Iris pigment epithelial cell (primary cell): ENCODE measurements at places on chromosomes 2 and 18.

GRCh38 chr18:50427896-50428295, 53.0 kb downstream of the SKA1 start:
- DNase-seq = no peak

GRCh38 chr2:207073801-207074678, 91.7 kb downstream of the KLF7 start:
- no peak for DNase-seq

DNA sequence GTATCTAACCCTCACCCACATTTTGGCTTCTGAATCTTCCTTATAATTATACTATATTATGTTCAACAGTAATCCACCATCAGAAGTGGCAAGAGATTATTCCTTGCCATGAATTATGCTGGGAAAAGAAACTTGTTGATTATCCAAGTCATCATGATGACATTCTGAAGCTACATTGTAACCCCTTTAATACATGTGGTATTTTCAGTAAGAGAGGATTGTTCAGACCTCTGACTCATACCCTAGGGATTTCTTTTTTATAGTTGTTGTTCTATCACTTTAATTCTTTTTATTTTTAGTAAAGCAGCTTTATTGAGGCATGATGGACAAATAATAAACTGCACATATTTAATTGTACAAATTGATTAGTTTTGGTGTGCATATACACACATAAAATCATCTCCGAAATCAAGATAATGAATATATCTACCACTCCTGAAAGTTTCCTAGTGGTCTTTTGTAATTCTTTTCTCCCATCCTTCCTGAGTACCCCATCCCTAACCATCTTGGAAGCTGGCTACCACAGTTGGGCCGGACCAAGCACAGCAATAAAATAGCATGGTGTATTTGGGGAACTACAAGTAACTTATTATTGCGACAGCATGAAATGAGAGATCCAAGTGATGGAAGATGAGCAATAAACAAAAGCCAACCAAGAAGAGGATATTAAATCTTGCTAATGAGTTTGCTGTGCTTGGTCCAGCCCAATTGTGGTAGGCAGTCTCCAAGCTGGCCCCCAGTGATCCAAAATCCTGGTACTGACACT, 159.9 kb downstream of the BARD1 start:
- DNase-seq = peak; percentile 67

DNA sequence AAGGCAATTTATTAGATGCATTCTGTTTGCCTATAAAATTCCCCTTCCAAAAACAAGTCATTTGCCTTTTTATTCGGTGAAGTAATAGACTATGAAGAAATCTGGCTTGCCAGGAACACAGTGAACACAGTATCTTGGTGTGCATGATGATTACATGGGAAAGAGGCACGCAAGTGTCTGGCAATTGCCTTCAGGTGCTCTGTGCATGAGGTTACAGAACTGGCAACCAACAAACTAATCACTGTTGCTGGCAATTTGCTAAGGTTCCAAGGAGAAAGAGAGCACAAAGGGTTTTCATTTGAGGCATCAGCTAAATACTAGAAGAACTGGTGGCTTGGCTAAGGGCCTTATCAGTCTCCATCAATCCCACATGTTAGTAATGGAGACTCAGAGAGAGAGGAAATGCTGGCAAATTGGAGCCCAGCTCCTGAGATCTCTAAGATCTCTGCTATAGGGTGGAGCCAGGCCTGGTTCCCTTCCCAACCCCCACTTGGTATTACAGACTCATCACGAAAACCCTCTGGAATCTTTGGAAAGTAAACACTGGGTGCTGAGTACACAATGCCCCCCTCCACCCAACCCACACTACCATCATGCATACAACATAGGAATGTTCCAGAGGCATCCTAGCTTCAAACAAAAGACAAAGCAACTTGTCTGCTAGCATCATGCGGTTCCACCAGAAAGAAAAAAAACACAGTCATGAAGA, 10.4 kb downstream of the RNF152 start:
- peak; percentile 71 for DNase-seq

GRCh38 chr2:8456151-8457091, 225.4 kb upstream of the ID2 start:
- no peak for DNase-seq

DNA sequence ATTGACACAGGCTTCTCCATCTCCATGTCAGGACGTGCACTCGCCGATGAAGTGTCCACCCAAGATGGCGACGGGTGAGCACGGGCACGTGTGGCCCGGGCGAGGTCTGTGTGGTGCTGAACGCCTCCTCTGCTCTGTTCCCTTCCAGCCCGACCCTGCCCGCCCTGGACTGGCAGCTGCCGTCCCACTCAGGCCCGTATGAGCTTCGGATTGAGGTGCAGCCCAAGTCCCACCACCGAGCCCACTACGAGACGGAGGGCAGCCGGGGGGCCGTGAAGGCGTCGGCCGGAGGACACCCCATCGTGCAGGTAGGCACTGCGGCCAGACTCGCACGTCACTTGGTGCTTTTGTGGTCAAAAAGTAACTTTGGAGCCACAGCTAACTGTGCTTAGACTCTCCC, 37.7 kb downstream of the NFATC1 start:
- no peak for DNase-seq

GRCh38 chr18:40407909-40408308, 1547.1 kb upstream of the PIK3C3 start:
- peak; percentile 18 for DNase-seq

- peak; percentile 76 for DNase-seq
Measured at GRCh38 chr2:174614261-174614660, 16.7 kb upstream of the WIPF1 start.

DNA sequence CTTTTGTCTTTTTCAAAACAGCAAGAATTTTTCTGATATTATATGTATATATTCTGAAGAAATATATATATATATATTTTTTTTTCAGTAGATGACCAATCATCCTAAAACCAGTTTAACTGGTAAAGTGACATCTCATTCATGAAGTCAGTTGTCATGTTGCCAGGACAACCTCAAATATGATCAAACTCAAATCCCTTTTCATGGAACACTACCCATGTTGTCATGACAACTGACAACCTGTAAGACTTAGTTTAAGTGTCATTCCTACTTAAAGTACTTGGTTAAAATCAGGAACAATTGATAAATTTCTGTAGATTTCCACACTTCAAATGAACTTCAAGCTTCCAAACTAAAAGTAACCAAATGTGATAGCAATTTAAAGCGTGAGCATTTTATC, 101.8 kb upstream of the ERBB4 start:
- no peak for DNase-seq

DNA sequence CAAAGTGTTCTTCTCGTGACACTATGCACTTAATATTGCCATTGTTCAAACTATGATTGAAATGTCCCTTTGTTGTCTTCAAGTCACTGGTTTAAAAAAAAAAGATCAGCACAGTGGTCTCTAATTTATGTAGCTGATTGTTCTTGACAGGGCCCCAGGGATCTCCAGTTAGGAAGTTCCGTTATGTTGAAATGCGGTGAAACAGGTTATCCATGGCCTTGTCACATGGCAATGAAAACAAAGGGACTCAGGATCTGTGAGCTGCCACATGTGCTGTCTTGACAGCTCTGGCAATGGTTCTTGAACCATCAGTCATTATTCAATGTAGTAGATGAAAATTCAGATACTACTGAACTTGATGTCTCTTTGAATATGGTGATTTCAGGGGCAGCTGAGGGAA, 147.4 kb downstream of the SETBP1 start:
- no peak for DNase-seq

GRCh38 chr18:11260961-11261461, 111.6 kb upstream of the PIEZO2 start:
- no peak for DNase-seq

DNA sequence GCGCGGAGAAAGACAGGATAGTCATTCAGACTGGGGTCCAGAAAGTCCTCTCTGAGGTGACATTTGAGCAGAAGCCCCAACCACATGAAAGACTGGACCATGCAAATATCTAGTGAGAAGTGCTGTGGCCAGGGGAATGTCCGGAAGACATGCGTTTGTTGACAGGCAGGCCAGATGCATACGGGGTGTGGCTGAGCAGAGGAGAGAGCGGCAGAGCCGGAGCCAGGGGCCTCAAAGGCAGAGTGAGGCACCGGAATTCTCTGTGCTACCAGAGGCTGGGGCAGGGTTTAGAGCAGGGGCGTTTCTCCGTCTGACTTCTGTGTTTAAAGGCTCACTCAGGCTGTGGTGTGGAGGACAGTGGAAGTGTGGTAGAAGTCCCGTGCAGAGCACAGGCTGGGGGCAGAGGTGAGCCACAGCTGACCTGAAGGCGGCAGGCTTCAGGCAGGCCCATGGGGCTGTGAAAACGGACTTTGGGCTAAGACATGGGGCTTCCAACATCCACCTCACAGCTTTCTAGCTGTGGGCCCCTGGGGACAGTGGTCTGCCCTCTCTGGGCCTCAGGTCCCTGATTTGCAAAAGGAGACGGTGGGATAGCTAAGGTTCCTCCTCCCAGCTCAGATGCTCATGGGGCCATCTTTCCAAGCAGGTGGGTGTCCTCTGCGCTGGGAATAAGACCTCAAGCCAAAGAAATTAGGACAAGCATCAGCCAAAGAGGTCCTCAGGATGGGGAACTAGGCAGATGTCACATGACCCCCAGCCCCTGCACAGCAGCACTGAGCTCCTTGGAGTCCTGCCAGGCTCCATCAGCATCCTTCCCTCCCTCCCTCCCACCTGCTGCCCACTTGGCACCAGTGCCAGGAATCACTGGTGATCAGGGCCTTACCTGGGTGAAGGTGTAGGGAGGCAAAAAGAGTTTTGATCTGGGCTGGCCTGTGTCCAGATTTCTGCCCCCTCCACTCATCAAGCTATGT, 11.2 kb downstream of the RUFY4 start:
- DNase-seq = no peak

DNA sequence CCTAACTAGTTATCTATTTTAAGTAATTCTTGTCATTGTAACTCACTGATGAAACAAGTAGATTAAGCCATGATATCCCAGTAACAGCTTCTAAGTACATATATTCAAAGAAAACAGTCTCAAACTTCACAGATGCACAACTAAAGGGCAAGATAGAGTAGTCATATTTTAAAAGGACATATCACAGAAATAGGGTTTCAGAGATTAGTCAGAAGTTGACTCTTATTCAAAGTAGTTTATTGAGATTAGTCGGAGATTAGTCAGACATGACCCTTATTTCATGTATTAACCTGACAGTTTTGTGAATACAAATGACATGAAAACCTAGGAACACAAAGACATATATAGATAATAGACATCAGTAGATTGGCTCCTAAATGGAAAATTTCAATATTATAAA, 15.9 kb upstream of the CHAC2 start:
- DNase-seq = peak; percentile 49

- peak; percentile 49 for DNase-seq
Measured at GRCh38 chr2:172096626-172097547, 5.8 kb downstream of the DLX2 start.

DNA sequence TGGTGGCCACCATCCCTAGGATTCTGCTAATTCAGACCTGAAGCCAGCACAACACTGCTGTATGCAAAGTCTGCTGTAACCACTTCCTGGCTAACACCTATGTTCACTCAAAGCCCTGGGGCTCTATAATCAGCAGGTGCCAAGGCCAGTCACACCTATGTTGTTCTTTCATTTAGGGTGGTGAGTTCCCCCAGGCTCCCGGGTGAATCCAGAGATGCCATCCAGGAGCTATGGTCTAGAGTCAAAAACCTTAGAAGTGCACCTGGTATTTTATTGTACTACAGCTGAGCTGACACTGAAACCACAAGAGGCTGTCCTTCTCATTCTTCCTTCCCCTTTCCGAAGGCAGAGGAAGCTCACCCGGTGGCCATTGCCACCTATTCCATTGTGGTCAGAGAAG, 46.2 kb upstream of the CCDC141 start:
- no peak for DNase-seq

DNA sequence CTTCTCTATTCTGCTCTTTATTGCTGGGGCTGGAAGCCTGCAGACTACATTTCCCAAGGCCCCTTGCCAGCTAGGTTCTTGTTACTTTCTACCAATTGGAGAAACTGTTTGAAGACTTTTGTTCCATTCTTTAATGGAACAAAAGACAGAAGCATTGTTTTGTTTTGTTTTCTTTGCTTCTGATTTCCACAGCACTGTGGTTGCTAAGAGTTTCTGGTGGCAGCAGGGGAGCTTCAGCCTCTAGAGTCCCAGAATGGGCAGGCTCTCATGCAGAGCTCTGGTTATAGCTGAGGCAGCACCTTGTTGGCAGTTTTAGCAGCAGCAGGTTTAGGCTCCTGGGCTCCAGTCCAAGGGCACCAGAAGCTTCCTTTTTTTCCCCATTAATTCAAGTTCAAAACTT, 234.3 kb downstream of the ETAA1 start:
- DNase-seq = no peak
